Naive thymus-derived CD8-positive, alpha-beta T cell (primary cell): ENCODE measurements at places on chromosomes 5 and 9. TPM values are rescaled to one million over a fixed set of nuclear protein-coding genes. Genes with fewer than 3 reads are reported as not detected.

The PDCD1LG2 gene
- not detected for total RNA-seq

The FREM1 gene
- not detected for total RNA-seq

DNA sequence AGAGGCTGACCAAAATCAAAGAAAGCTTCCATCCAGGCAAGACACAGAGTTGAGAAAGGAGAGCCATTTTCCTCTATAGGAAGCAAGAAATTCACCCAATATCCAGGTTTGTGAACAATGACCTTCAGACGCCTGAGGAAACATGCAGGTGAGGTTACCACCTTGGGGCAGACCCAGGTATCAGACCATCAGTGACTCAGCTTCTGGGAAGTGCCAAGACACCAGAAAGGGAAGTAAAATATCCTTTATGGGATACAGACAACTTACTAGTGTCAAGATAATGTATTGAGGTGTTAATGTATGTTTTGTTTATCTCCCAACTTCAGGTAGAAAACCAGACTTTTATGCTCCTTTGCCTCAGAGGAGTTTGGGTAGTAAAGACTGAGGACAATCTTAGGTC is 2.2 kb upstream of the DTWD2 start:
- no peak for DNase-seq

GRCh38 chr5:142486581-142486980 is 161.8 kb upstream of the SPRY4 start:
- DNase-seq: no peak

DNA sequence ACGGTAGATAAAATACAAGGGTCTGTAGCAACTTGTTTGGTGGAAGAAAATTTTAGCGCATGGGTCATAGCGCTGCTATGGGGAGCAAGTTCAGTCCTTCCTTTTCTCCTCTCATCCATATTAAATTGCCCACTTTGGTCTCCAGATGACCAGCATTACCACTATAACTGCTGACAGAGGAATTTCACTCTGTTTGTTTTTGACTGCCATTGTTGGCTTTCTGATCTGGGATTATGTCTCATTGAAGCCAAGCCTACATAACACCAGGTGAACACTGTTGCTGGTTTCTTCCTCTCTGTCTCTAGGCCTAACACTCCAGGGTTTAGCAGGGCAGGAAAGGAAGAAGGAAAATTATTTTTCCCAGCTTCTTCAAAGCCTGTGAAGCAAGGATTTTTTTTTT is 6.6 kb upstream of the SUB1 start:
- DNase-seq: no peak

GRCh38 chr5:177067503-177067902 is 19.2 kb upstream of the FGFR4 start:
- DNase-seq: no peak

The PHF24 gene
- not detected for total RNA-seq

DNA sequence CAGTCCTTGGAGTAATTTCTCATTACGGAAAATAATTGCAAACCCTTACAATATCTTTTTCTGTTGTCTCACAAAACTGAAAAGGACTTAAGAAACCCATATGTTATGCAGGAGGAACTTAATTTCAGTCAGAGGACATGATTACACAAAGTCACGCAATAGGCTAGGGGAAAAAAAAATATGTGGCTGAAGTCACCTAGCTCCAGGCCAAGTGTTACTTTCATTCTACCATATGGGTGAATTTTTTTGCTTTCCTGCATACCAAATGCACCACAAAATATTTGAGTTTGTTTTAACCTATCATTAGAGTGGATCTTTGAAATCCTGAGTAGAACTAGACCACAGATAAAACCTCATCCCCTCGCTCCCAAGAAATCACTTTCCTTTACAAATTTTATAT is 523.5 kb downstream of the CAAP1 start:
- no peak for DNase-seq

GRCh38 chr9:85478847-85479246 is 262.9 kb downstream of the AGTPBP1 start:
- no peak for DNase-seq
